ENCODE measurements at places on chromosomes 13 and 19.

DNA sequence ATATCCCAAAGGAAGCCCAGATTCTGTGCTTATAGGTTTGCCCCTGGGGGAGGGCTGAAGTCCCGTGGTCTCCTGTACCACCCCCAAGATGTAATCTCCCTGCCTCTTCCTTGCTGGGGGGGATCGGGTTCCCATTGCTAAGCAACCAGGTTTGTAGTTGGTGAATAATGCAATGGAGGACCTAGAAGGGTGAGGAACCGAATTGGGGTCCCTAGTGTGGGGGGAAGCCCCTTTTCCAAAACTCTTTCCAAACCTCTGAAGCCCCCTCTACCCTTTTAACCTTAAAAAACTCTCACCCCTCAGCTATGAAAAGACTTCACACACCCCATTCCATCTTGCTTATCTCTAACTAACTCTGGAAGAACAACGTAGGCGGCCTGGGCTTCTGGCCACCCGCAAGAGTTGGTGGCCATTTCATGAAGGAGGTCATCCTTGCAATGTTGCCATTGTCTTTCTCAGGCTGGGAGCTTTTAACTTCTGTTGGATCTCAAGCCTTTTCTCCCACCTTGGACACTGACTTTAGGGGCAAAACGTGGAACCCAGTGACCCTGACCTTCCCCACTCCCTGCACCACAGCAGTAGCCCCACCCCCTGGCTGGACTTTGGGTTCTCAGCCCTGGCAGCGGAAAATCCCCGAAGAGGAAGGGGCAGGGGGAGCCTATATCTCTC is 661 bp downstream of the PALM3 start:
- no peak for DNase-seq

DNA sequence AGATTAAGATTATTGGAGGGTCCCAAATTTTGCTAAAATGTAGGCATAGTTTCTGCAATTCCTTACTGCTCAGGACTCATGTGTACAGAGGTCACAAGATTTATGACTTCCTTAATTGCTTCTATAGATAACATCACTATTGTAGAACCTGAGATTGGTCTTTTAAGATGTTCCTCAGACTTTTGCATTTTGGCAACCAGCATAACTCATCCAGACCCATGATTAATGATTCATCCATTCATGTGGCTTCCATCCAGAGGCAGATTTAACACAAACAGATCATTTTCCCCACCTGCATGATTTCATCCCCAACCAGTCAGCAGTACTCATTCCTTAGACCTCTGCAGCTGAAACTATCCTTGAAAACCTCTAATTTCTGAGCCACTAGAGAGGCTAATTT is 34.5 kb upstream of the CEACAM8 start:
- no peak for DNase-seq

GRCh38 chr13:33649212-33649878 is 168.6 kb upstream of the RFC3 start:
- DNase-seq, result no peak

GRCh38 chr13:29607465-29607864 is 12.0 kb upstream of the SLC7A1 start:
- DNase-seq, result no peak

GRCh38 chr19:39195755-39196154 is 1.0 kb upstream of the NCCRP1 start:
- no peak for DNase-seq

DNA sequence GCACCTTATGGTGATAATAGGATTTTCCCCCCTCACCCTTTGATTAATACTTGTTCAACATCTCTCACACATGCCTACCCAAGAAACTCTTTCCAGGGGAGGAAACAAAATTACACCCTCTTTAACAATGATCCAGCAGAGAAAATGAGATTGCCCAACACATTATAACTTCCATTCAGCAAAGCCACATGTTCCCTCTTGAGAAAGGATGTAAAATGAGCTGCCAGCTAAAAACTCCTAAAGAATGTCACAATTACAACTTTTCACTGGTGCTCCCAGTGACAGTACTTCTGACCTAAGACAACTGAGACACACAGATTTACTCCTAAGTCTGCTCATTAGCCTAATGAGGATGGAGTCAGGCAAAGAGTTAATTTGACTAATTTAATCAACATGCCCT is 621.4 kb downstream of the DIAPH3 start:
- DNase-seq, result no peak

DNA sequence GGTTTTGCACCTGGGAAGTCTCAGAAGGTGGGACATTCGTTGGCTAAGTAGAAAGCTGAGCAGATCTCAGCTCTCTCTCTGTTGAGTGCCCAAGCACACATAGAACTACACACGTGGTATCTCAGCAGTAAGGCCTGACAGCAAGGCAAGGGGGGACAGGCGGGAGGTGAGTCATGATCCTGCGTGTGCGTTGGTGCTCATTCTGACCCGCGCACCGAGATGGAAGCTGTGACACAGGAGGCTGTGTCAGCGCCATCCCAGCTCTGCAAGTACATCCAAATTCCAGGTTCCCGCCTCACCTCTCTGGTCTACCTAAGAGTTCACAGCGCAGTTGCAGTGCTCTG is 135.7 kb downstream of the USP12 start:
- DNase-seq, result no peak
